ENCODE measurements at places on chromosomes 3 and 15. TPM values are rescaled to one million over a fixed set of nuclear protein-coding genes. Genes with fewer than 3 reads are reported as not detected.

Gene CLDN16
- total RNA-seq = 0.77 TPM

Gene IL5RA
- 1.5 TPM for total RNA-seq

Gene ADIPOQ
- total RNA-seq = not detected

Gene IMPG2
- 0.72 TPM for total RNA-seq

Gene ANKRD63
- total RNA-seq = 0.30 TPM

Gene GORASP1
- 48.6 TPM for total RNA-seq

Gene XYLB
- 8.2 TPM for total RNA-seq

Gene TSC22D2
- 34.9 TPM for total RNA-seq

GRCh38 chr15:83747050-83747717, 93.3 kb downstream of the ADAMTSL3 start:
- H3K4me1 ChIP-seq = no peaks in the 10 kb centered on the region
- peak; percentile 47 for DNase-seq
- H3K4me3 ChIP-seq = no peak overlapping the region
- no peaks in the 10 kb centered on the region for H3K36me3 ChIP-seq

DNA sequence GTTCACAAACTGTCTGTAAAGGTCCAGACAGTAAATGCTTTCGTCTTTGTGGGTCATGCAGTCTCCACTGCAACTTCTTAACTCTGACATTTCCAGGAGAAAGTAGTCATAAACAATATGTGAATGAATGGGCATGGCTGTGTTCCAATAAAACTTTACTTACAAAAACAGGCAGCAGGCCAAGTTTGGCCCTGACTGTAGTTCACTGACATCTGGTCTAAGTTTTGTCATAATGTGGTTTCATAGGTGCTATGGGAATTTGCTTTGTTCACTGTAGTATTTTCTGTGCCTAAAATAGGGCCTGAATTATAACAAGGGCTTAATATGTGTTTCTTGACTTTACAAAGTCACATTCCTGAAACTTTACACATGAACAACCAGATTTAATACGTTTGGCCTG, 186.0 kb upstream of the KBTBD8 start:
- DNase-seq = no peak
- no peaks in the 10 kb centered on the region for H3K4me1 ChIP-seq
- H3K4me3 ChIP-seq = no peak overlapping the region
- peaks cover 3% of the 10 kb centered on the region for H3K27me3 ChIP-seq

DNA sequence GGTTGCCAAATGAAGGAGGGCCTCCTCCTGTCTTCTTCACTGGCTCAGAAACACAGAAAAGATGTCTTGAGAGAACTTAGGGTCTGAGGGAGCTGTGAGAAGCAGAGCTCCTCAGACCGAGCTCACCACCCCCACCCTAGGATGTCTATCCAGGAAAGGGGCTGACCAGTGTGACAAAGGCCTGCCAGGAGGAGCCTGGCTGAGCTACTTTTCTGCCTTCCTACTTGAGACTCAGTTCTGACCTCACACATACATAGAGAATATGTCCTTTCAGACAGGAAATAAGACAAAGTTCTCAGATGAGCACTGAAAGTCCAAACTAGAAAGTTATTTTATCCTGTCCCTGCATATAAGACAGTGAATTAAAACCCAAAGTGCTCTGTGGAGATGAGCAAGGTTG, 54.5 kb downstream of the KIF9 start:
- H3K4me3 ChIP-seq = no peak overlapping the region
- H3K27me3 ChIP-seq = no peaks in the 10 kb centered on the region
- no peaks in the 10 kb centered on the region for H3K36me3 ChIP-seq
- H3K4me1 ChIP-seq = no peaks in the 10 kb centered on the region
- DNase-seq = no peak

GRCh38 chr3:133280586-133280985, 119.3 kb upstream of the BFSP2 start:
- no peaks in the 10 kb centered on the region for H3K27me3 ChIP-seq
- H3K4me3 ChIP-seq = no peak overlapping the region
- H3K36me3 ChIP-seq = no peaks in the 10 kb centered on the region
- no peak for DNase-seq
- H3K4me1 ChIP-seq = no peaks in the 10 kb centered on the region

DNA sequence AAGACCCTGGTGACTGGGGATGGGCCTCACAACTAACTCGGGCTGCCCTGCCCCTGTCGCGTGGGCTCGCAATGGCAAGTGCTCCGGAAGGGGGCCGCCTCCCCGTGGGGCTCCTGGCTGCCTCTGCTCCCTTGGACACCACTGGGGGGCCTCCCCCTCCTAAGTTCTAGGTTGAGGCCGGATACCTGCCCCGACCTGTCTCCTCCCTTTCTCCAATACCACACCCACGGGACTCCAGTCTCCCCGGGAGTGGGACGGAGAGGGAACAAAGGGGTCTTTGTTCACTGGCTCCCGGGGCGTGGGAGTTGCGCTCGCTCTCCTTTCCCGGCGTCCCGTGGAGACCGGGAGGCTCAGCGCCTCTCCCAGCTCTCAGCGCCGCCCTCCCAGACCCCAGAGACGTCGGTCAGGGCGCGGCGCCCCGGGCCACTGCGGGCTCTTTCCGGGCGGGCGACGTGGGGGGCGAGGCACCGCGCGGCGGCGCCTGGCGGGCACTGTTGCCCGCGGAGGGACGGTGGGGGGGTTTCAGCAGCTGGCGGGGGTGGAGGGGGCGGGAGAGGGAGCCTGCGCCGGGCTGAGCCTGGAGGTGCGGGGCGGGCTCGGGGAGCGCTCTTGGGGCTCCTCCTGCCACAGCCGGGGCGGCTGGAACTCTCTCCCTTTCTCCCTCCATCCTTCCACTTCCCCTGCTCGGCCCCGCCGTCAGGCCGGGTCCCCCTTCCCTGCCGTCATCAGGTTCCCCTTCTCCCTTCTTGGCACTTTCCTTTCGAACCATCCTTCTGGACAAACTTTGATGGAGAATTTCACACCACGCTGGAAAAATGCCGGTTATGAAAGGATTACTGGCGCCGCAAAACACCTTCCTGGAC, at the start of gene KCNH8:
KCNH8 (plus strand) TSS at position 606 of the 863 bp plus-strand sequence; CDS start at position 816, 210 bp downstream.
- peaks cover 16% of the 10 kb centered on the region for H3K27me3 ChIP-seq
- no peaks in the 10 kb centered on the region for H3K4me1 ChIP-seq
- DNase-seq = peak; percentile 57
- H3K4me3 ChIP-seq = peak within 1 kb of the TSS; percentile 37

DNA sequence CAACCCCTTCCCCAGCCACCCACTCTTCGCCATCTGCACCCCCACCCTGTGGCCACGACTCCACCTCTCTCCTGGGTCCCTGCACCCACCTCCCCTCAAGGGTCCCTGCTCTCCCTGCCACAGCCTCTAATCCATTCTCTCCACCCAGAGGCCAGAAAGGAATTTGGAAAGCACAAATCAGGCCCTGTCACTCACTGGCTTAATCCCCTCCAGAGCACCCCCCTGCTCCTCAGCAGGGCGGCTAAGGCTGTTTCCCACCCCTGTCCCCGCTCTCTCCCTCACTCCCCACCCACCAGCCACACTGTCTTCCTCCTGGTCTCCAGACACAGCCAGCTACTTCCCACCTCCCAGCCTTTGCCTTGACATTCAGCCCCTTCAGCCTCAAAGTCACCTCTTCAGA, 150.0 kb upstream of the LINGO1 start:
- H3K36me3 ChIP-seq = no peaks in the 10 kb centered on the region
- no peak overlapping the region for H3K4me3 ChIP-seq
- no peaks in the 10 kb centered on the region for H3K4me1 ChIP-seq
- DNase-seq = no peak
- no peak overlapping the region for H3K27ac ChIP-seq

- no peak for DNase-seq
- H3K4me3 ChIP-seq = no peak overlapping the region
- no peaks in the 10 kb centered on the region for H3K36me3 ChIP-seq
- peaks cover 21% of the 10 kb centered on the region for H3K4me1 ChIP-seq
- H3K27me3 ChIP-seq = no peaks in the 10 kb centered on the region
- no peak overlapping the region for H3K27ac ChIP-seq
These were observed 2.2 kb upstream of the MB21D2 start for GRCh38 chr3:192919901-192920300.

- no peak overlapping the region for H3K27ac ChIP-seq
- H3K4me3 ChIP-seq = no peak overlapping the region
- H3K27me3 ChIP-seq = peaks cover 12% of the 10 kb centered on the region
- no peaks in the 10 kb centered on the region for H3K36me3 ChIP-seq
These were observed 249.9 kb downstream of the CACNA2D3 start for GRCh38 chr3:54372232-54372631.

GRCh38 chr15:99121207-99121606, 16.3 kb downstream of the SYNM start:
- H3K36me3 ChIP-seq = no peaks in the 10 kb centered on the region
- no peaks in the 10 kb centered on the region for H3K27me3 ChIP-seq
- no peak for DNase-seq
- peak overlapping the region; percentile 88 for H3K27ac ChIP-seq

- no peak overlapping the region for H3K4me3 ChIP-seq
- peak; percentile 11 for DNase-seq
- no peaks in the 10 kb centered on the region for H3K36me3 ChIP-seq
- no peak overlapping the region for H3K27ac ChIP-seq
- no peaks in the 10 kb centered on the region for H3K4me1 ChIP-seq
These were observed 2.4 kb downstream of the SLCO3A1 start for GRCh38 chr15:91855684-91856489.

DNA sequence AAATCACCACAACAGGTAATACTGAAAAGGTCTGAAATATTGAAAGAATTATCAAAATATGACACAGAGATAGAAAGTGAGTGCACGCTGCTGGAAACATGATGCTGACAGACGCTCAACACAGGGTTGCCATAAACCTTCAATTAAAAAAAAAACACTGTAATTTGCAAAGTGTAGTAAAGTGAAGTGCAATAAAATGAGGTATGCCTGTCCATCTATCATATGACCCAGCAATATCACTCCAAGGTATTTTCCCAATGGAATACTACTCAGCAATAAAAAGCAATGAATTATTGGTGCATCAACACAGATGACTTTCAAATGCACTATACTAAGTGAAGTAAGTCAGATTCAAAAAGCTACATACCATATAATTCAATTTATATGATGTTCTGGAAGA, 47.6 kb upstream of the SLC12A8 start:
- H3K27ac ChIP-seq = no peak overlapping the region
- no peak overlapping the region for H3K4me3 ChIP-seq
- H3K4me1 ChIP-seq = no peaks in the 10 kb centered on the region
- no peaks in the 10 kb centered on the region for H3K36me3 ChIP-seq
- no peak for DNase-seq

- peaks cover 23% of the 10 kb centered on the region for H3K4me1 ChIP-seq
- DNase-seq = no peak
- peak overlapping the region; percentile 14 for H3K27ac ChIP-seq
- no peak overlapping the region for H3K4me3 ChIP-seq
- H3K36me3 ChIP-seq = no peaks in the 10 kb centered on the region
These were observed 97.1 kb downstream of the CD47 start for GRCh38 chr3:107993771-107994170.

- no peak overlapping the region for H3K4me3 ChIP-seq
- no peaks in the 10 kb centered on the region for H3K36me3 ChIP-seq
- no peaks in the 10 kb centered on the region for H3K4me1 ChIP-seq
- no peaks in the 10 kb centered on the region for H3K27me3 ChIP-seq
- DNase-seq = no peak
- H3K27ac ChIP-seq = no peak overlapping the region
These were observed 90.2 kb upstream of the TGFBR2 start for GRCh38 chr3:30516238-30516637.

- H3K36me3 ChIP-seq = no peaks in the 10 kb centered on the region
- no peak for DNase-seq
- H3K27me3 ChIP-seq = no peaks in the 10 kb centered on the region
- no peaks in the 10 kb centered on the region for H3K4me1 ChIP-seq
- no peak overlapping the region for H3K27ac ChIP-seq
These were observed 33.7 kb upstream of the ALCAM start for GRCh38 chr3:105332961-105333360.

- H3K36me3 ChIP-seq = no peaks in the 10 kb centered on the region
- H3K27ac ChIP-seq = no peak overlapping the region
- no peak overlapping the region for H3K4me3 ChIP-seq
- peak; percentile 21 for DNase-seq
These were observed 29.8 kb upstream of the SLC25A36 start for GRCh38 chr3:140911822-140912221.

GRCh38 chr15:56496635-56497034, 31.7 kb upstream of the MNS1 start:
- no peaks in the 10 kb centered on the region for H3K36me3 ChIP-seq
- peak; percentile 77 for DNase-seq
- H3K27ac ChIP-seq = no peak overlapping the region
- H3K27me3 ChIP-seq = no peaks in the 10 kb centered on the region
- H3K4me1 ChIP-seq = no peaks in the 10 kb centered on the region
- H3K4me3 ChIP-seq = no peak overlapping the region

DNA sequence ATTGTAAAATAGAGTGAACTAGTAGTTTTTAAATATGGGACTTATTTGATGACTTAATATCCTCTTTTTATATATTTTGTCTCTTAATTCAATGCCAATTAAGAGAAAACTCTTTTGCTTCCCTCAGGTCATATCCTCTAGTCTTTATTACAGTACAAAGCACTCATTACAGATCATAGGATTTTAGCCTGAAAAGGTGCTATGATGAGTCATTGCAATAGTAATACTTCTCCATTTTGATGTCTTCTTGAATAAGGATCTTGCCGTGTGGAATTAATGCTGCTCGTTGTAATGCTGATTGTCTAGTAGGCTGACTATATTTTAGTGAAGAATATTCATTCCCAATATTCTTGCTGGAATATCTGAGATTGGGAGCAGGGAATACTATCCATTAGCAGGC, 612.2 kb upstream of the GOLIM4 start:
- no peak overlapping the region for H3K4me3 ChIP-seq
- H3K27me3 ChIP-seq = no peaks in the 10 kb centered on the region
- no peak overlapping the region for H3K27ac ChIP-seq
- H3K36me3 ChIP-seq = no peaks in the 10 kb centered on the region
- H3K4me1 ChIP-seq = no peaks in the 10 kb centered on the region

DNA sequence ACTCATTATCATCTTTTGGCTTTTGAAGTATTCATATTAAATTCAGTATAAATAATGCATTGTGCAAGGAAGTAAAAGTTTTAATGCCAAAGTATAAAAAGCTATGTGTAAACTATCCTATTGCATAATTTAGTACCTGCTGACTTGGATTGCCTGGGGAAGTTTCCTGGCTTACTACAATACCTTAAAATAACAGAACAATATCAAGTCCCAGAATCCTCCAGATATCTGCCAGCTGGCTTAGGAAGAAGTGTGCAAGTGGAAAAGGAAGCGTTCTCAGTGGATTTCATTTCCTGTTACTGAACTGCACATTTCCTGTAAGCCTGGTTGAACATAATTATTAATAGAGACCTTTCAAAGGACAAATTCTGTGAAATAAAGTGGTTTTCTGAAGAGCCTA, 236.7 kb downstream of the ADAMTSL3 start:
- DNase-seq = no peak
- H3K4me1 ChIP-seq = no peaks in the 10 kb centered on the region
- H3K27me3 ChIP-seq = no peaks in the 10 kb centered on the region
- no peaks in the 10 kb centered on the region for H3K36me3 ChIP-seq
- H3K4me3 ChIP-seq = no peak overlapping the region
- no peak overlapping the region for H3K27ac ChIP-seq

- H3K4me3 ChIP-seq = no peak overlapping the region
- H3K27ac ChIP-seq = no peak overlapping the region
These were observed 117.9 kb upstream of the SPATA12 start for GRCh38 chr3:56942523-56942922.

- DNase-seq = no peak
- H3K36me3 ChIP-seq = no peaks in the 10 kb centered on the region
- H3K4me1 ChIP-seq = no peaks in the 10 kb centered on the region
- H3K27me3 ChIP-seq = no peaks in the 10 kb centered on the region
- H3K4me3 ChIP-seq = no peak overlapping the region
These were observed 873.9 kb downstream of the MCTP2 start for GRCh38 chr15:95105229-95105628.

GRCh38 chr3:27094721-27095120, 274.5 kb downstream of the NEK10 start:
- H3K27me3 ChIP-seq = no peaks in the 10 kb centered on the region
- no peak overlapping the region for H3K27ac ChIP-seq
- no peak for DNase-seq
- no peak overlapping the region for H3K4me3 ChIP-seq
